CD4-positive, alpha-beta T cell treated with Interleukin-4 for 1 hour (primary cell): ENCODE measurements at places on chromosomes 6 and 20.

- no peak for DNase-seq
Measured at GRCh38 chr6:66866801-66867200, 1159.8 kb upstream of the EYS start.

- DNase-seq, result no peak
Measured at GRCh38 chr6:2706558-2706957, 44.2 kb downstream of the MYLK4 start.

GRCh38 chr20:37081717-37082289 is 14.0 kb downstream of the RBL1 start:
- DNase-seq, result peak; percentile 57

DNA sequence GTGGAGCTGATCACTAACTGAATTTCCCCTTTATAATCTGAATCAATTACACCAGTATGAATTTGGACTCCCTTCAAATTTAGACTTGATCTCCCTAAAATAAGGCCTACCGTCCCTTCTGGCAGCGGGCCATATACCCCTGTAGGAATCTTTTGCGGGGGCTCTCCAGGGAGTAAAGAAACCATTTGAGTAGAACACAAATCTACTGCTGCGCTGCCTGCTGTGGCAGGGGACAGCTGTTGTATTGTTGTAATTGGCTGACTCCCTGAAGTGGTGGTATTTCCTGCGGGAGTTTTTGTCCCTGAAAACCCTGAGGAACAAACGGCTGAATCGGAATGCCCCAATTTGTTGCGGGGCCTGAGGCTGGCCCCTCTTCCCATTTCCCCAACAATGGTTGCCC is 16.0 kb upstream of the PTCRA start:
- DNase-seq, result no peak

DNA sequence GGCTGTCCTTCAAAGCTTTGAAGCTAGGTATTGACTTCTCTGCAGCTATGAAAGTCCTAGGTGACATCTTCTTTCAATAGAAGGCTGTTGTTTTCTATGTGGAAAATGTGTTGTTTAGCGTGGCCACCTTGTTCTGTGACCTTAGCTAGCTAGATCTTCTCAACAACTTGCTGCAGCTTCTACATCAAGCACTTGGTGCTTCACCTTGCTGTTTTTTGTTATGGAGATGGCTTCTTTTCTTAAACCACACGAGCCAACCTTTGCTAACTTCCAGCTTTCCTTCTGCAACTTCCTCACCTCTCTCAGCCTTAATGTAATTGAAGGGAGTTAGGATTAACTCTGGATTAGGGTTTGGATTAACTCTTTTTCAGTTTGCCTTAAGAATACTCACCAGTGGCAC is 128.6 kb upstream of the MMS22L start:
- no peak for DNase-seq

GRCh38 chr20:666877-667276 is 8.7 kb downstream of the SCRT2 start:
- DNase-seq, result no peak

DNA sequence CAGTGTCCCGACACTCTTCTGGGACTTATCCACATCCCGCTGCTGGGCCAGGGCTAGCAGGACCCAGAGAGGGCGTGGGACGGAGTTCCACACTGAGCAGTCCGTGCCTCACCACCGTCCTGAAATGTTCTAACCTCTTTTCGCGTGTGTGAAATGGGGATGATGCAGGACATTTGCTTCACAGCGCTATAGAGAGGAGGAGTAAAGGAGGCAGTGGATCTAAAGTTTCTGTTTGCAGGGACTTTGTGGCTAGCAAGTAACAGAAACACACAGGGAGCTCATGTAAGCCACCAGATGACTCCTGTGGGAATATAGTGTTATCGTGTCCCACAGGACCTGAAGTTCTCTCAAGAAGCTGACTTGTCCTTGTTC is 634 bp downstream of the ITPA start:
- DNase-seq, result no peak

DNA sequence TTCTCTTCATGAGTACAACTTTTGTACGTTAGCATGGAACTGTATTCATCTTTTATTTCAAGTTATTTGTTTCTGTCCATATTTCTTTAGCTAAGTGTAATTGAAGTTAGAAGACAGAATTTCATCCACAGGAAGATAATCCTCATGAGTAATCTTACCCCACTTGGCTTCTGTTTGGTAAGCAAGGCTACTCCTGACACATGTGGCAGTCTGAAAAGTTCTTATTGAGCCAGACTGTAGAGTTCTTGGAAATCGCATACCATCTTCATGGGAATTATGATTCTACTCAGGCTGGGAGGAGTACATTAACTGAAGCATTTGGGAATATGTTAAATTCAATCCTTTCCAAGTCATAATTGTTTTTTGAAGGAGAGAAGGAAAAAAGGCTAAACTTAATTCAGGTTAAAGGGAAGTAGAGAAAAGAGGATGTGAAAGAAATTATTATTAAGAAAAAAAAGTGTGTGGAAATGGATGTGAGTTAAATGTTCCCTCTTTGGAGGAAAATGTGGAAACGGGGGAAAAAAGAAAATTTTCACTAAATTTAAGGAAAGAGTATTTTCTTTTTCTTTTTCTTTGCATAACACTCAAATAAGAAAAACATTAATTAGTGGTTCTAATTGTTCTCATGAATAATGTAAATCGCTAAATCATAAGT is 41.5 kb upstream of the TENT5A start:
- DNase-seq, result no peak

- no peak for DNase-seq
Measured at GRCh38 chr20:51004781-51005180, 18.1 kb downstream of the KCNG1 start.

GRCh38 chr6:143539734-143540133 is 28.2 kb upstream of the FUCA2 start:
- DNase-seq, result peak; percentile 49

- no peak for DNase-seq
Measured at GRCh38 chr20:53699906-53700305, 106.3 kb upstream of the ZNF217 start.

GRCh38 chr20:54123587-54124180 is 50.1 kb downstream of the CYP24A1 start:
- DNase-seq, result peak; percentile 34

- no peak for DNase-seq
Measured at GRCh38 chr20:57465486-57465885, 59.5 kb downstream of the CTCFL start.

DNA sequence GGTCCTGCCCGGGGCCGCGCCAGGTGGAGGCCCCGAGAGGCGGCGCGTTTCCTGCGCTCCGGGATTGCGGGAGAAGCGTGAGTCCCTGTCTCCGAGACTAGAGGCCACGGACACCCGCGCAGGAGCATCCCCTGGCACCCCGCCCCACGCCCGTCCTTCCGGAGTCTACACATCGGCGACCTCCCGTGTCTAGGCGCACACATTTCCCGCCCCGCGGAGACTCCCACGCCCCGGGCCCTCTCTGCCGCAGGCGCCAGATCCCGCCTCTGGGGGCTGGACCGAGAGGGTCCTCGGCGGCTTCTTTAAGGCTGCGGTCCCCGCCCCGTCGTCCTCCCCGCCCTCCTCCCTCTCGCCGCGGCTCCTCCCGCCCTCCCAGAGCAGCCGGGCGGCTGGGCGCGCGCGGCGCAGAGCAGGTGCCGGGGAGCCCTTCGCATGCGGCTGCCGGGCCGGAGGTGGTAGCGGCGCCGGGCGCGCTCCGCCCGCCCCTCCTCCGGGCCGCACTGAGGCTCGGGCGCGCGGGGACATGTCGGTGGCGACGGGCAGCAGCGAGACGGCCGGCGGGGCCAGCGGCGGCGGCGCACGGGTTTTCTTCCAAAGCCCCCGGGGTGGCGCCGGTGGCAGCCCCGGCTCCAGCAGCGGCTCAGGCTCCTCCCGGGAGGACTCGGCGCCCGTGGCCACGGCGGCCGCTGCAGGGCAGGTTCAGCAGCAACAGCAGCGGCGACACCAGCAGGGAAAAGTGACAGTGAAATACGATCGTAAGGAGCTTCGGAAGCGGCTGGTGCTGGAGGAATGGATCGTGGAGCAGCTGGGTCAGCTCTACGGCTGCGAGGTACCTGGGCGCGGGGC is at the start of gene PPP1R14C:
Gene PPP1R14C (plus strand): TSS at position 375 of the 846 bp plus-strand sequence. CDS start 149 bp downstream, at position 524.
- DNase-seq, result no peak

DNA sequence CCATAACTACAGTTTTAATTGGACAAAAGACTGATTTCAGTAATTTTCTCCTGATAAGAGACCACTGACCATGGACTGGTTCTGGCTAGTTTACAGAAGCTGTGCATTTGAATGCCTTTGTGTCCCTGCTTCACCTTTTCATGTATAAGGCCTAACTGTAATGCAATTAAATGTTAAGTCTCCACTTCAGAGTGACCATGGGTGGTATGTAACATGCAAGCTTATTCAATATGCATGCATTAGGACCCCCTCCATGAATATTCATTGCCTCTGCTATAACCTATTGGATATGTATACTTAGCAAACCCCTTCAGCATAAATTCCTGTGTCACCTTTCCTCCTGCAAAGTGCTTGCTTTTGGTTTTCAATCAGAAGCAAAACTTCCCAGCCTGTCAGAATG is 2.2 kb downstream of the UBD start:
- no peak for DNase-seq

DNA sequence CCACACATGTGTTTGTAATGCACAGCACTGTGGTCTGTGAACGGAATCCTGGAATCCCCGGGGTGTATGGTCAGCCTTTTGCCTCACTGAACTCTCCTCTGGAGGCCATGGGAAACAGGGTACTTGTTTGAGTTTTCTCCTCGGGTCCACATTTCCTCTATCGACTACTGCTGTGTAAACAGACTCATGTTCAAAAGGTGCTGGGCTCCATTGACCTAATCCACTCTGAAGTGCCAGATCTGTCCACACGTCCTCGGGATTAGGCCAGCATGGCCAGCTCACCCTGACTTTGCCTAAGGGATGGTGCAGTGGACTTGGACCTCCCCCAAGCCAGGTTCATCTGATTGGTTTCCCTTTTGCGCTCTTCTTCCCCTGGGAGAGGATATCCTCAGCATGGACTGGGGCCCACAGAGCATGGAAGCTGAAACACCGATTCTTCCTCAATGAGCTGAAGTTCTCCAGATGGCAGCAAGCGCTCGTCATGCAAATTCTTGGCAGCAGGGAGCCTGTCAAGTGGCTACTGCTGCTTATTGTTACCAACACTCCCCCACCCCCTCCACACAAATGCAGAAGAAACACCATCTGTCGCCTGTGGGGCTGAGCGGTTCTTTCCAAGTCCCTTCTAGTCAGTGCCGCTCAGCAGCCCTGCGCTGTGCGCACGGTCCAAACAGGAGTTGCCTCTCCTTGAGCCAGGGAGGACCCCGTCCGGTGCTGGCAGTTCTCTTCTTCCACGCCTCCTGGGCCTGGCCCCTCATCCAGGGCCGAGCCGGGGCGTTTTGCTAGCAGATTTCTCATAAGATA is 292.6 kb upstream of the MARCKS start:
- DNase-seq, result peak; percentile 54

DNA sequence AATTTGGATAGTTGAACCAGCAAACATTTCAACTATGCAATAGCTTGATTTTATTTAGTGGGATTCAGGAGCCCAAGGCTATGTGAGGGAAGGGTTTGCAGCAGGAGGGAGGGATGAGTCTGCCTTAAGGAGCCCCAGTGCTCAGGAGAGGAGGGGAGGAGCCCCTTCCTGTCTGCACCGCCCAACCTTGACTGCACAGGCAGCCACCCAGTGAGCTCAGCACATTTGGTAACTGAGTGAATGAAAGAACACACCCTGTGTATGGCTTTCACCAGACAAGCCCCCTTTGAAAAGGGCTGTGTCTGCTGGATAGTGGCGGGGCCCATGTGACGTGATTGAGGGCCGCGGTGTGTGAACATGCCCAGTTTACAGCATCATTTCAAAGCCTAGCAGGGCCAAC is 17.0 kb downstream of the DACT2 start:
- DNase-seq, result no peak

GRCh38 chr6:24720131-24720603 is 1.2 kb upstream of the C6orf62 start:
- peak; percentile 87 for DNase-seq

DNA sequence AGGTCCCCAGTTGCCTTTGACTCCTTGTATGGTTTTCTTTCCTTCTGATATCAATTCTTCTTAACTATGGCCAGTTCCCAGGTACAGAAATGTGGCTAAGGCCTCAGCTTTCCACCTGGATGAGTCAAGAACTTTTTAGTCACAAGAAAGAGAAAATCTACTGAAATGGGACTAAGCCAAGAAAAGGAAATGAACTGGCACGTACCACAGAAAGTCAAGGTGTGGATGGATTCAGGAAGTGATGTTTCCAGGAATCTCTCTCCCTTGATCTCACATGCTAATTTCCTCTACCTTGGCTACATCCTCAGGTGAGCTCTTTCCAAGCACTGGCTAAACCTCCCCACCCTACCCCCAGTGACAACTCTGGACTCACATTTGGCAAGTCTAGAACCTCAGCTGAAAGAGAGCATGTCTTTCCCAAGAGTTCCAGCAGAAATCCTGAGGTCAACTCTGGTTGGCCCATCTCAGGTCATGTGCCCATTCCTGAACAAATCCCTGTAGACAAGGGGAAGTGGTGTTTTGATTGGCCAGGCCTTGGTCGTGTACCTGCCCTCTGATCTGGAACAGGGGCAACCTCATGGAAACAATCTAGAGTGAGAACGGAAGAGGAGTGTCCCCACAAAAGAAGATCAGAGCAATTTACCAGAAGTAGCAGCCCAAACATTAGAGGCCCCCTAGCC is 205.3 kb downstream of the NFATC2 start:
- no peak for DNase-seq

- DNase-seq, result no peak
Measured at GRCh38 chr6:35401514-35401913, 50.6 kb upstream of the FANCE start.

GRCh38 chr6:2891768-2892170 is 11.3 kb downstream of the SERPINB9 start:
- DNase-seq, result peak; percentile 85

DNA sequence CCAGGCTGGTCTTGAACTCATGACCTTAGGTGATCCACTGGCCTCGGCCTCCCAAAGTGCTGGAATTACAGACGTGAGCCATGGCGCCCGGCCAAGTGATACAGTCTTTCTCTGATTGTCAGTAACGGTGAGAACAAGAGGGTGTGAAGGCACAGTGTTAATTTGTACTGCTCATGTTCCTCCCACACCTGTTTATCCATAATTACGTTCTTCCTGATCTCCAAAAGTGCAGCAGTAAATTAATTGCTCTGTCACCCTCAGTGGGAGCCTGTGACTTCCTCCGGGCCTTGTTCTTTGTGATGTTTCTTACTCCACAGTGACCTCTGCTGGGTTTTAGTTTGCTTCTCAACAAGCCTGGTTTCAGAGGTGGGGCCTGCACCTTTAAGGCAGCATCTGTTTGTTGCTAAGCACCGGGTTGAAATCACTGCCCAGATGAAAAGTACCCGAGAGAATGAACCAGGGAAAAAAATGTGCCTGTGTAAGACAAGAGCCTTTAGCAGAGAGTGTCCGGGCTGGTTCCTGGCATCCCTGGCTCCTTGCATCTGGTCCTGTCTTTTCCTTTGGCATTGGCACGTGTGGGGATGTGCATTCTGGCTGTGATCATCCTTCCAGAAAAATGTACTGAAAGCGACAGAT is 89.1 kb upstream of the CLDN20 start:
- peak; percentile 64 for DNase-seq

GRCh38 chr6:113006494-113006893 is 659.4 kb downstream of the RFPL4B start:
- DNase-seq, result no peak

DNA sequence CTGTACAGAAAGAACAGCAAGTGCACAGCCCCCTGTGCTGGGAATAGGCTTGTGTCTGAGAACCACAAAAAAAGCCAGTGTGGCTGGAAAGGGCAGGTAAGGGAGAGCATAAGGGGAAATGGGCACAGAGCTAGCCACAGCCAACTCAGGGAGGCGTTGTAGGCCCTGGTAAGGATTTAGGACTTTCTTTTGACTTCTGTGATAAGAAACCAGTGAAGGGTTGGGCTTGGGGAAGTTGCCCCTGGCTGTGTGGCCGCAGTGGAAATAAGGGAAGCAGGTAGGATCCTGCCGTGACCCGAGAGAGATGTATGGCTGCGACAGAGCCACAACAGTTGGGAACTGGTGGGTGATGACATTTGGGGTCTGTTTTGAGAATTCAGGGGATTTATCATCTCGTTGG is 30.0 kb upstream of the PHACTR2 start:
- no peak for DNase-seq
